ENCODE measurements at places on chromosomes 11 and 22. TPM values are rescaled to one million over a fixed set of nuclear protein-coding genes. Genes with fewer than 3 reads are reported as not detected.

The TREH gene
- not detected for total RNA-seq

The MICAL2 gene
- 45.5 TPM for total RNA-seq

The PANX2 gene
- 0.10 TPM for total RNA-seq

- peaks cover 2% of the 10 kb centered on the region for H3K27me3 ChIP-seq
- peak overlapping the region; percentile 7 for H3K27ac ChIP-seq
- H3K4me3 ChIP-seq = no peak overlapping the region
- no peaks in the 10 kb centered on the region for H3K36me3 ChIP-seq
- H3K4me1 ChIP-seq = peaks cover 11% of the 10 kb centered on the region
- no peak for DNase-seq
Measured at GRCh38 chr11:11076879-11077278, 219.0 kb upstream of the ZBED5 start.

- peaks cover 30% of the 10 kb centered on the region for H3K36me3 ChIP-seq
- H3K27me3 ChIP-seq = no peaks in the 10 kb centered on the region
- peak overlapping the region; percentile 100 for H3K27ac ChIP-seq
- DNase-seq = no peak
- peak overlapping the region; percentile 53 for H3K4me3 ChIP-seq
- peaks cover 63% of the 10 kb centered on the region for H3K4me1 ChIP-seq
Measured at GRCh38 chr11:129854232-129854805, 38.7 kb downstream of the TMEM45B start.

GRCh38 chr11:33021501-33021900 lies 5.8 kb downstream of the DEPDC7 start:
- H3K4me3 ChIP-seq = no peak overlapping the region
- H3K27ac ChIP-seq = no peak overlapping the region
- H3K27me3 ChIP-seq = peaks cover 23% of the 10 kb centered on the region
- DNase-seq = no peak
- H3K36me3 ChIP-seq = peaks cover under 1% of the 10 kb centered on the region

GRCh38 chr11:61173456-61173855 lies 12.2 kb upstream of the VPS37C start:
- peaks cover 2% of the 10 kb centered on the region for H3K27me3 ChIP-seq
- DNase-seq = no peak
- H3K27ac ChIP-seq = no peak overlapping the region
- H3K4me1 ChIP-seq = peaks cover 17% of the 10 kb centered on the region

DNA sequence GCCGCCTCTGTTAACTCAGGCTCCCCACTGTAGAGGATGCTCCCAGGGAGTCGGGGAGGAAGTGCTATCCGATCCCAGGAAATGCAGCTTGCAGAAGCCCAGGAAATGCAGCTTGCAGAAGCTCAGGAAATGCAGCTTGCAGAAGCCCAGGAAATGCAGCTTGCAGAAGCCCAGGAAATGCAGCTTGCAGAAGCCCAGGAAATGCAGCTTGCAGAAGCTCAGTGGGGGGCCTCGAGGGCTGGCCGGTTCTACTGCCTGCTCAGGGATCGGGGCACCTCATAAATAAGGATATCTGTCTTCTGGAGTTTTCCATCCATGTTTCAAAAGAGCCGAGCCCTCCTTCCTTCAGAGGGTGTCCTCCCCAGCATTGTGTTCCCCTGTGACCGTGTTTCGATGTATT lies 25.1 kb upstream of the SMIM38 start:
- H3K27me3 ChIP-seq = no peaks in the 10 kb centered on the region
- H3K4me1 ChIP-seq = peaks cover 3% of the 10 kb centered on the region
- no peak overlapping the region for H3K4me3 ChIP-seq

Measured in activated CD4-positive, alpha-beta T cell treated with anti-CD3 and anti-CD28 coated beads, Interleukin-2, amount 10 ng/mL, durations not matched to agents 7 days and 5 days (primary cell).